Caki2 (cell line): ENCODE measurements at places on chromosomes 7 and 10. TPM values are rescaled to one million over a fixed set of nuclear protein-coding genes. Genes with fewer than 3 reads are reported as not detected.

DNA sequence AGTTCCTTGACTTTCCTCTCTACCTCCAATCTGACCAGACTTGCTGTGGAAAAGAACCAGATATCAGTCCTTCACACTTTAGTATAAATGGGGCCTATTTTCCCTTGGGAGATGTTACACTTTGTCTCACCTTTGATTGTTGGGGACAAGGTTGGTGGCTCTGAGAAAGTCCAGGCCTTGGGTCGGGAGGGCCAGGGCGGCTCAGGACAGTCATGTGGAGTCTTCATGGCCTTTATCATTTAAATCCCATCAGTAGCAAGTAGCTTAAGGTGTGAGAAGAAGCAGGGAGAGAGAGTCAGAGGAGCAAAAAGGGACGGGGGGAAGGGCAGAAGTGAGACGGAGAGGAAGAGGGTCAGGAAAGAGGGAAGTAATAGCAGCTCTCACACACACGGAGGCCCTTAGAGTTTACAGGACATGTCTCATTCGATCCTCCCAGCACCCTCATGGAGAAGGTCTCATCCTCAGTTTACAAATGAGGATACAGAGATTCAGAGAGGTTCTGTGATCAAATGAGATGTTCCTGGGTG lies 40.5 kb downstream of the TBATA start:
- DNase-seq: no peak

- DNase-seq: no peak
These were observed 253.5 kb upstream of the PRKCQ start for GRCh38 chr10:6833458-6834011.

GRCh38 chr7:930975-931758 lies 23.3 kb downstream of the ADAP1 start:
- DNase-seq: no peak

GRCh38 chr7:157998884-157999552 lies 588.6 kb downstream of the PTPRN2 start:
- no peak for DNase-seq

DNA sequence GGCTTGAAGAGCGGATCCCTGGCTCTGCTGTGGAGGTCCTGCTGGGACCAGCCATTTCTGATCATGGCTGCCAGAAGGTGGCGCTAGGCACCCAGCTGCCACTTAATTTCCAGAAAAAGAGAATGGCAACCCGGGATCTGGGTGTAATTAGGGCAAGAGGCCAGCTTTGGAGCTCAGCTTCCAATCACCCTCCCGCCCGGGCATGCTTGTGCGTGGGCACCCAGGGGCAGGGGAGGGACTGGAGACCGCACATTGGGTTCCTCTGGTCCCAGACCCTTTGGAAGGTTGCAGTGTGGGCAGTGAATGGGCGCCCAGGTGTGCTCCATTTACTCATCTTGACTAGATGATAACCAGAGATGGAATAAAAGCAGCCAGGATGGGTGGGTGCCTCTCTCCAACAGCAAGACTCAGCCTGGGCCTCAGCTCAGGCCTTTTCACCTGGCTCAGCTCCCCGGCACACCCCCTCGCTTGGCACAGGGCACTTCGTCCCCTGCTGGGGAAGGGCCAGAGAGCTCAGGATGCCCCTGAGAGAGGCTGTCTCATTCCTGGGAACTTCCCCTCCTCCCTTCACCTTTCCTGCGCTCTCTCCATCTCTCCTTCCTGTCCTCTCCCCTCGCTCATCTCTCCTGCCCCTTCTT lies 14.7 kb downstream of the FAM241B start:
- peak; percentile 35 for DNase-seq

GRCh38 chr7:149849174-149849573 lies 11.0 kb downstream of the ZNF862 start:
- DNase-seq: no peak

- DNase-seq: no peak
These were observed 369.7 kb upstream of the AKR1E2 start for GRCh38 chr10:4456279-4456678.

- DNase-seq: no peak
These were observed 1.3 kb downstream of the FAS start for GRCh38 chr10:88991899-88992320.

- DNase-seq: no peak
These were observed 143.9 kb downstream of the LSM5 start for GRCh38 chr7:32346253-32346652.

GRCh38 chr10:72322030-72322279 lies 32.8 kb downstream of the DNAJB12 start:
- no peak for DNase-seq

- DNase-seq: no peak
These were observed 5.0 kb upstream of the TASOR2 start for GRCh38 chr10:5679606-5680005.

DNA sequence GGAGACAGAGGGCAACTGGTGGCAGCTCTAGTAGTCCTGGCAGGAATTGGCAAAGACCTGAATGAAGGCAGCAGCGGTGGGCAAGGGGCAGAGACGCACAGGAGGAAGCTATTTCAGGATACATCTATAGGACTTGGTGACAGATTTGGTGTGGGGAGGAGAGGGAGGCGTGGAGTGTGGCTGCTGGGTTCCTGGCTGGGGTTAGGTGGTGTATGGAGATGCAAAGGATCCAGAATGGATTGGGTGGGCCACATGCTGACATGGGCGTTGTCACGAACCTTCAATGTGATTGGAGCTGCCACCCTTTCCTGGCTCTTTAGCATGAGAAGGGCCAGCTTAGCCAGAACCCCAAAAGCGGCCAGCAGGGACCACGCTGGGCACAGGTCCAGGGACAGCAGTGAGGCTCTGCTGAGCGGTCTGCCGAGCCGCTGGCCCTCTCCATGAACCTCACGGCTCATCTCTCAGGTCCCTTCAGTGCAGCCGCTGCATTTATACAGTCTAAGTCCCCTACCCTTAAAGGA lies 10.2 kb upstream of the ADCY1 start:
- DNase-seq: no peak

DNA sequence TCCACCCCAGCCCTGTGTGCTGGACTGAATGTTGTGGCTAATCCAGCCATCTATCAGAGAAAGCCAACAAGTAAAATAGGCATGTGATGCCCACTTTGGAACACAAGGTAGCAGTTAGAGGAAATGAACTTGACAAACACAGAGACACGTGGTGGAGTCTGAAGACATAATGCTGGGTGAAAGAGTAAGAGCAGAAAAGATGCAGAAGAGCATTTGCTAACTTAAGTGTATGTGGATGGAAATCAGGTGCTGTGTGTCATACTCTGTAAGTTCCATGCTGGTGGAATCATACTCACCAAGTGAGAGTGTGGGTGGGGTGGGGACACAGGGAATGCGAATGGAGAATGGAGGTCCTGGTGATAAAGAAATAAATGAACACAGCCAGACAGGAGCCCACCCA lies 22.8 kb downstream of the WDFY4 start:
- no peak for DNase-seq

DNA sequence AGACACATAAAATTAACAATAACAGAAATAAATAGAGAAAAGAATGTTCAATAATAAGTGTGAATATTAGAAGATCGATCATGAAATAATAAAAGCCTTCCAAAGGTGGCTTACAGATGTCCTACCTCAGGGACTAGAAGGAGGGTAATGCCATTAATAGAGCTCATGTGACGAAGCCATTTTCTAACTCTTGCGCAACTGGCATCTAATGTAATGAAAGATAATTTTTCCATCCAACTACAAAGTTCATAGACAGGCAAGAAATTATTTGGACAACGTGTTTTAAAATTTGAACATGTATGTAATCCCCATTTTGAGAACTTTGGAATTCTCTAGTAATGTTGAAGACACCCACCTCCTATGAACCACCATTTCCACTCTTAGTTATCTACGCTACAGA lies 1394.3 kb upstream of the LRRTM3 start:
- DNase-seq: no peak

DNA sequence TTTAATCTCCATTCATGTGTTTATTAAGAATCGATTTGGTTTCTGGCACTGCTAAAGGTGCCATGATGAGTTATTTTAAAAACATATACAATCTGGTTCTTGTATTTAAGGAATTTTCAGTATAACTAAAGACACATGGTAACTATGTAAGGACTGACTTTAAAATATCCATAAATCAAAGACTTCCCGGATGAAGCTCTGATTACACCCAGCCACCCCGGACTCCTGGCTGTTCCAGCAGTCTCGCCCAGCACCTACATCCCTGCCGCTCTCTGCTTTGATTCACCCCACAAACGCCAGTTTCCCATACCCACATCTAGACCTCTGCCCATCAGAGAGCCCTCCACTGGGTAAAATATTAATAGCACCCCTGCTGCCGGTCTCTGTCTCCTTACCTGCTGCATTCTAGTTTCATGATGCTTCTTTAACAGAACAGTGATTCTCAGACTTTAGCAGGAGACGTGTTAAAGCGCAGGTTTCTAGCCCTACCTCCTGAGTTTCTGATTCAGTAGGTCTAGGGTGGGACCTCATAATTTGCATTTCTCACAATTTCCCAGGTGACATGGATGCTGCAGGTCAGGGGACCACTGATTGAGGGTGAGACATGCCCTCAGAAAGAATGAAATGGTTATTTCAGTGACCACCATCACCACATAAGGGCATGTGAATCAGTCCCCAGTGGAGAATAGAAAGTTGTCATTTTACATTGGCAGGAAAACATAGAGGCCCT lies 185.7 kb downstream of the KIAA1217 start:
- DNase-seq: no peak

GRCh38 chr10:114517368-114518250 lies 113.3 kb upstream of the AFAP1L2 start:
- DNase-seq: no peak

DNA sequence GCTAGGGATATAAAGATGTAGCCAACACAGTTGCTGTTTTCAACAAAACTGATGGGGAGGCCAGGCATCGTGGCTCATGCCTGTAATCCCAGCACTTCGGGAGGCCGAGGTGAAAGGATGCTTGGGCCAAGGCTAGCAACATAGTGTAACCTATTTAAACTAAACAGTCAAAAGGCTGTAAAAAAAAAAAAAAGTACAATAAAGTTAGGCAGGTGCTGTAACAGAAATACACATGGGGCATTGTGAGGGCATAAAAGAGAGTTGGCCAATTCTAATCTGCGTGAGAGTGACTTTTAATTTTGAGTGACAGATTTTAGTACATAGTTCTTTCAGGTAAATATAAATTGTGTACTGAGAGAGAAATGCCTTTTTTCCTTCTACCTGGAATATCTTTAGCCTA lies 6.2 kb downstream of the XRCC2 start:
- DNase-seq: no peak

DNA sequence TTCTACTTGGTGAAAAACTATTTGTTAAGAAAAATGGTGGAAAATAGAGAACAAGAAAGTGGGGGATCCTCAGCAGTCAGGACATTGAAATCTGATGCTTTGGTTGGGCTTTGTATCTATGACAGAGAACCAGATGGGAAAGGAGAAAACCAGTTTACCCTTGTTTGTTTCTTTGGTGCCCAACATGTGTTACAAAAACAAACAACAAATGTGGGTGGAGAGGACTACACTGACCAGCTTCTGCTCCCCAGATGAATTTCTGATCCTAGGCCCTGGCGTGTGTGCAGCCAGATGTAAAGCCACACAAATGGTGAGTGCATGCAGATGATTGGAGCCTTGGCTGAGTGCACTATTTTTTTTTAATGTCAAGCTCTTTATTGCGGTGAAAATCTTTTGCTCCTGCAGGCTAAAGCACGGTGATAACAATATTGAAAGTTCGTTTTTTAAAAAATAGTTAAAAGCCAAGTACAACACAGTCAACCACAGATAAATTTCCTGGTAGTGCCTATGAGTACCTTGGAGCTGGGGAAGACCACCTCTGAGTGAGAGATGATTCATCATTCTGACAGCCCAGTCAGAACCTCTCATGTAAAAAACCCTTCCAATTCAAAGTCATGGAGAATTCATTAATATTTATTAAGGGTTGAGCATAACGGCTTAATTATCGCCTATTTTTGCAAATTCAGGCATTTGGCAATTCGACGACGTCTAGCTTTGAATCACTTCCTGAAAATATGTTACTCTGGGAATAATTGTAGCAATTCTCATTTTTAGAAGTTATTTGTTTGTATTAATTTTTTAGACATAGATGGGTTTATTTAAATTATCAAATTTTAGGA lies 163.7 kb downstream of the AGMO start:
- DNase-seq: no peak

- DNase-seq: no peak
These were observed 173.5 kb upstream of the LYZL2 start for GRCh38 chr10:30803058-30803457.

DNA sequence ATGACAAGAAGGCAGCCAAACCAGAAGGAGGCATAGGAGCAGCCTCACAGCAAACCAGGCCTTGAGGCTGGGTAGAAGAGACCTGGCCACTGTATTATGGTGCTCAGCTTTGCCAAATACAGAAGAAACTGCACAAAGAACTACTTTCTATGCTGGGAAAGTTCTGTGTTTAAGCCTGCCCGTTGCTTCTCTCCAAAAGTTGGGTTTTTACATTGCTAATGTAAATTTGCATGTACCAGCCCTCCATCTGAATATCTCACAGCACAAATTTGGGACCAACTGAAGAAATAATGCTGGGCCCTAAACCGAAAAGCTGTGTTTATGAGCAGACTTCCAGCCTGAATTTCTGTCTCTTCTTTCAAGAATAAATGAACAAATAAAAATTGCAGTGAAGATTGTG lies 145.0 kb downstream of the TFEC start:
- no peak for DNase-seq

DNA sequence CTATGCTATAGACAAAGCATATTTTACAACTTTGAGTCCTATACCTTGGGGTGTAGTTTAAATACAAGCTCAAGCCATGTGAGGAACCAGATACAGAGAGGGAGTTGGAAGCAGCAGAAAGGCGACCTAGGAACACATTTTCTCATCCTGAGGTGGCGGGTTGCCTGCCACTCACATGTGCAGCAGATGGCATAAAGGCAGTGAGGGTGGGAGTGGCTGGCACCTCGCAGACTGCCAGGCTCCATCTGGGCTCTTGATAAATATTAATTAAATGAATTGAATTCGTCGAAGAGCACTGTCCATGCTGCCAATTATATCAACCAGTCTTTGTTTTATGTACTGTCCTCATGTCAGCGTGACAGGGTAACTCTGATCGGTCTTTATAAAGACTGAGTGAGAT lies 79.0 kb upstream of the SEMA3C start:
- DNase-seq: no peak

DNA sequence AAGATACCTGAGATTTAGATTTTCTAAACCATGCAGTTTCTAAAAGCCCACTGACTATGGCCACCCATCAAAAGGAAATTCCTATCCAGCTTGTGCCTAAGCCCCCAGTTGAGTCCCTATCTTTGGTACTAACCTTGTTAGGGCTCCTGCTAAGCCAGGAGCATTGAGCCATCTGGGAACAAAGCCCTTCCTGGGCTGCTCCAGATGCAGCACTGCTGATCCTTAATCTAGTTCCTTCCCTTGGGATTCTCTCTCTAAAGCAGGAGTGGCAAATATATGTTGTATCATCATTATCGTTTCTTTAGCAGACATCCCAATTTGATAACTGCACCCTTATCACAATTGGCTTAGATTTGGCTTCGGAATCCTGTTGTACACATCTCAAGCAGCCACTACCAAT lies 24.7 kb upstream of the PDLIM1 start:
- DNase-seq: no peak

The CFAP70 gene
- 0.78 and 3.4 TPM in 2 replicates for total RNA-seq

The CLDN4 gene
- 326 and 414 TPM in 2 replicates for total RNA-seq

The STRIP2 gene
- total RNA-seq: 1.7 and 1.9 TPM in 2 replicates

The TUBB8 gene
- total RNA-seq: not detected in 2 replicates

The UCMA gene
- total RNA-seq: not detected in 2 replicates

The CYP3A5 gene
- total RNA-seq: 0.49 and 6.0 TPM in 2 replicates

The SLC26A5 gene
- total RNA-seq: not detected in 2 replicates

The AKR1C1 gene
- 6,987 and 7,564 TPM in 2 replicates for total RNA-seq

The MPP7 gene
- total RNA-seq: 1.8 TPM in 1 of 2 replicates, not detected in the other

The GPRIN2 gene
- 4.3 and 6.3 TPM in 2 replicates for total RNA-seq

The SH2D4B gene
- total RNA-seq: not detected in 2 replicates

The OPALIN gene
- not detected in 2 replicates for total RNA-seq

The MYO3A gene
- total RNA-seq: 4.5 TPM in 2 replicates
